ENCODE measurements at places on chromosomes 1 and 21.
A peak's percentile ranks its signal among the peaks of the same experiment; 100 is the strongest.

GRCh38 chr1:27726173-27727044, 648 bp downstream of the FAM76A start:
- peak; percentile 18 for DNase-seq

GRCh38 chr1:245858722-245859492, 648.2 kb downstream of the SMYD3 start:
- DNase-seq = no peak

- DNase-seq = no peak
Measured at GRCh38 chr1:93734999-93735398, 53.4 kb upstream of the BCAR3 start.

DNA sequence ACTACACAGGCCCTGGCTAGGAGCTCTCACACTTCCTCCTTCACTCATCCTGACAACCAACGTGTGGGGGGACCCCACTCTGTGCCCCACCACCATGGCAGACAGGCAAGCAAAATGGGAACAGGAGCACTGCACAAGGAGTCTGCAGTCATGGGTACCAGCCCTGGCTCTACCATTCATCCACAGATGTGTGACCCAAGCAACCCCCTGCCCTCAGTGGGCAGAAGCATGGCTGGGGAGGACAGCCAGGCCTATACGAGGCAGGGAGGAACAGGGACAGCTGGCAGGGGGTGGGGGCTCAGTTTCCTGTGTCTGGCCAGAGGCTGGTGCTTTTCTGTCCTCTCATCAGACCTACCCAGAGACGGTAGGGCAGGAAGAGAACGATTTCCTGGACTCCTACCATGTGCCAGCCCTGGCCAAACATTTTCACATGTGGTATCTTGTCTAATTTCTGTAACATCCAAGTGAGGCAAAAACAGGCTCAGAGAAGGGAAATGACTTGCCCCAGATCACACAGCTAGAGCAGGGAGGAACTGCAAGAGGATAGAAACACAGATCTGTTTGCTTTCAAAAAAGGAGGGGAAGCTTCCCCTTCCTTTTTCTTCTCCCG, 178.0 kb downstream of the HIVEP3 start:
- DNase-seq = no peak

- DNase-seq = no peak
Measured at GRCh38 chr1:84360316-84360715, 38.0 kb upstream of the DNASE2B start.

DNA sequence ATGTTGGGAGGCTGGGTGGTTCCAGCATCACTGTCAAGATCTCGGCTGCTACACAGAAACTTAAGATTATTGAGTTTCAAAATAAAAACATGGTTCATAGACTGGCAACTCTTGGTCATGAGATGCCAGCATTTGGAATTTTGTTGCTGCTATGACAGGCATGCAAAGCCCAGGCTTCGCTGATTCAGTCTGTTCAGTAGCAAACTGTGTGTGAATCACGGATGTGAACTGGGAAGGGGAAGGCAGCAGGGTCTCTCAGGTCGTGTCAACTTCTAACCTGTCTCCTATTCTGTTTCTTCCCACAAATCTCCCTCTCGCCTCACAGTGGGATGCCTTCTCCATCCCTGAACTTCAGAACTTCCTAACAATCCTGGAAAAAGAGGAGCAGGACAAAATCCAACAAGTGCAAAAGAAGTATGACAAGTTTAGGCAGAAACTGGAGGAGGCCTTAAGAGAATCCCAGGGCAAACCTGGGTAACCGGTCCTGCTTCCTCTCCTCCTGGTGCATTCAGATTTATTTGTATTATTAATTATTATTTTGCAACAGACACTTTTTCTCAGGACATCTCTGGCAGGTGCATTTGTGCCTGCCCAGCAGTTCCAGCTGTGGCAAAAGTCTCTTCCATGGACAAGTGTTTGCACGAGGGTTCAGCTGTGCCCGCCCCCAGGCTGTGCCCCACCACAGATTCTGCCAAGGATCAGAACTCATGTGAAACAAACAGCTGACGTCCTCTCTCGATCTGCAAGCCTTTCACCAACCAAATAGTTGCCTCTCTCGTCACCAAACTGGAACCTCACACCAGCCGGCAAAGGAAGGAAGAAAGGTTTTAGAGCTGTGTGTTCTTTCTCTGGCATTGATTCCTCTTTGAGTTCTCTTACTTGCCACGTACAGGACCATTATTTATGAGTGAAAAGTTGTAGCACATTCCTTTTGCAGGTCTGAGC, 25.5 kb downstream of the EIF2D start:
- DNase-seq = no peak

GRCh38 chr1:164671323-164671965, 112.5 kb downstream of the PBX1 start:
- no peak for DNase-seq

DNA sequence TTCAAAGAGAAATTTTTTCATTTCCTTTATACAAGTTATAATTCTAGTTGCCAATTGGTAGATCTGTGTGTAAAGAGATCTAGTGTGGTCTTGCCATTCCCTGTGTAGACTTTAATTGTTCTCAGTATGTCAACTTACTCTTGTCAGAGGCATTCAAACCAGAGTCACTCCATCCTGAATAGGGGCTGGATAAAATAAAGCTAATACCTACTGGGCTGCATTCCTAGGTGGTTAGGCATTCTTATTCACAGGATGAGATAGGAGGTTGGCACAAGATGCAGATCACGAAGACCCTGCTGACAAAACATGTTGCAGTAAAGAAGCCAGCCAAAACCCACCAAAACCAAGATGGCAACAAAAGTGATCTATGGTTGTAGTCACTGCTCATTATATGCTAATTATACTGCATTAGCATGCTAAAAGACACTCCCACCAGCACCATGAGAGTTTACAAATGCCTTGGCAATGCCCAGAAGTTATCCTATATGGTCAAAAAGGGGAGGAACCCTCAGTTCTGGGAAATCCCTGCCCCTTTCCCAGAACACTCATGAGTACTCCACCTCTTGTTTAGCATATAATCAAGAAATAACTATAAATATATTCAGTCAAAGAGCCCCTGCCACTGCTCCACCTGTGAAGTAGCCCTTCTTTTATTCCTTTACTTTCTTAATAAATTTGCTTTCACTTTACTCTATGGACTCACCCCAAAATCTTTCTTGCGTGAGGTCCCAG, 74.0 kb upstream of the ADAMTS5 start:
- no peak for DNase-seq

DNA sequence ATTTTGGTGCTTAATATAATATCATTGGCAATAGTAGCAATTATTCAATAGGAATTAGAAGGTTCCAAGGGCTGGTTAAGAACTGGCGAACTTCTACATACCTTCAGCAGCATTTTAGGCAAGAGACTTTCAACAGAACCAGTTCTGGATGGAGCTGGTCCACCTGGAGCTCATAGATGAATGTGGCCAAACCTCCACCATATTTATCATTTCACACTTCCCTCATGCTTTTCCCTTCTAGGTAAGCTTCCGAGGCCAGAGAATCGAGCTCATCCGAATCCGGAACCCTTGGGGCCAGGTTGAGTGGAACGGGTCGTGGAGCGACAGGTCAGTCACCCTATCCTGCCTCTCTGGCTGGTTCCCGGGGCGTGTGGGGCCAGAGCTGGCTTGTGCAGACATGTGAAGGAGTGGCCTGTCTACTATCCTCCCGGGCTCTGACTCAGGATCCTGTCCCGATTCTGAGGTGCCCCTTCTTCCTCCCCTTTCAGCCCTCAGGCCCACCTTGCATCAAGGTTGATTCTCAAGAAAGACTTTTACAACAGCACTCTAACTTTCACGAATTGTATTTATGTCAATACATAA, 24.7 kb downstream of the CAPN9 start:
- DNase-seq = no peak

DNA sequence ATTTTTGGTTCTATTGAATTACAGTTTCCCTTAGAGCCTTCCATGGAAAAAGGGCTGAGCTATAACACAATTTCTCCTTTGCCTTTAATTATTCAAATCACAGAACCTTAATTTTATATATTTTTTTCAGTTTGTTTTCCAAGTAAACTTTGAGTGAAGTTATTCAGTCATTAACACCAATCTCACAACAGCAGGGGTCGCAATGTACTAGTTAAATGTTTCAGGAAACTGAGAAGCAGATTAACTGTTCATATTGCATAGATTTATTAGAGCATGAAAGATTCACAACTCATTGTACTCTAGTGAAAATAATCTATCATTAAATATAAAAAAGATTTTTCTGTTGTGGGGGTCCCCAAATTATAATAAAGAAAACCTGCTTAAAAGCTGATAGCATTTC, 64.1 kb downstream of the KIFAP3 start:
- no peak for DNase-seq

DNA sequence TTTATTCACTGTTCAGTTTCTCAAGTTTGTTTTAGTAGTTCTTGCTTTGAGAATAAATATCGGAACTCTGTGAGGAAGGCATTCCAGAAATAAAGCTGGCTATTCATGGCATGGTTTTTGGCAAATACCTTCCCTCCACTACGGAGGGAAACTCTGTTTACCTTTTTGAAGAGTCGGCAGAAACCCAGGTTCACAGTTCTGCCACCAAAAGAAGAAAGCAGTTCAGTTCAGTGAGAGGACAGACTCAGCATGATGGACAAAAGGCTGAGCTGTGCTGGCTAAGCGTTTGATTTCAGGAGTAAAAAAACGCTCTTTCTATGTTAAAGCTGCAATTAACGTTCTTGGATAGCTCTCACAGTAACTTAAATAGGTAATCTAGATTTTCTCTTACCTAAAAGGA, 42.4 kb downstream of the CNN3 start:
- no peak for DNase-seq

DNA sequence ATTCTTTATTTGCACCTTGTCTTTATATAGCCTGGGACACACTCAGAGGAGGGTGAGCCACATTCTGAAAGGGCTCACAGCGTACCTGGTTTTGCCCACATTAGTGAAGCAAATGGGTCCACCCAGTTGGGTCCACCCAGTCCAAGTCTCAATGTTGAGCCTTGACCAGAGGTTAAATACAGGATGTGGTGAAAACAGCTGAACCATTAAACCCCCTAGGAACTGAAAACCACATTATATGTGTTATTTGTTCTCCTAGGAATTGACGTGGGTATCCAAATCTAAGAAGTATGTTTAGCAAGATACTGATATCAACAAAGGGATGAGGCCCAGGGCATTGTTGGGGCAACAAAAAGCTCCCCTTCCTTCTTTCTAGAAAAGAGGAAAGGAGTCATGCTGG, 83.8 kb downstream of the SETD4 start:
- no peak for DNase-seq

DNA sequence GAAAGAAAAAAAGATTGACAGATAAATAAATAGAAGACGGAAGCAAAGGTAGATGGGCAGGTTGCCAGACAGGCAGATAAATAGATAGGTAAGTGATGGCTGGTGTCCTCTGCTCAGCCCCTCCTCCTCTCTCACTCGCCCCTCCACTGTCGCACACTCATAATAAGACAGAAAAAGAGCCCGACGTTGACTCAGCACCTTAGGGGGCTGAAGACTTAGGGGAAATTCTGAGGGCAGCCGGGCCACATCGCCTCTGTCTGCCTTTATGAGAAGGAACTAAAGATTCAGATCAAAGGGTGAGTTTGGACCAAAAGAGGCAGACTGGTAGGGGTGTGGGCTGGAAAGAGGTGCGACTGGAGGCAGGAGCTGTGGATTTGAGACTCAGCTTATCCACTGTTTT, 158.1 kb upstream of the IGSF21 start:
- DNase-seq = no peak

DNA sequence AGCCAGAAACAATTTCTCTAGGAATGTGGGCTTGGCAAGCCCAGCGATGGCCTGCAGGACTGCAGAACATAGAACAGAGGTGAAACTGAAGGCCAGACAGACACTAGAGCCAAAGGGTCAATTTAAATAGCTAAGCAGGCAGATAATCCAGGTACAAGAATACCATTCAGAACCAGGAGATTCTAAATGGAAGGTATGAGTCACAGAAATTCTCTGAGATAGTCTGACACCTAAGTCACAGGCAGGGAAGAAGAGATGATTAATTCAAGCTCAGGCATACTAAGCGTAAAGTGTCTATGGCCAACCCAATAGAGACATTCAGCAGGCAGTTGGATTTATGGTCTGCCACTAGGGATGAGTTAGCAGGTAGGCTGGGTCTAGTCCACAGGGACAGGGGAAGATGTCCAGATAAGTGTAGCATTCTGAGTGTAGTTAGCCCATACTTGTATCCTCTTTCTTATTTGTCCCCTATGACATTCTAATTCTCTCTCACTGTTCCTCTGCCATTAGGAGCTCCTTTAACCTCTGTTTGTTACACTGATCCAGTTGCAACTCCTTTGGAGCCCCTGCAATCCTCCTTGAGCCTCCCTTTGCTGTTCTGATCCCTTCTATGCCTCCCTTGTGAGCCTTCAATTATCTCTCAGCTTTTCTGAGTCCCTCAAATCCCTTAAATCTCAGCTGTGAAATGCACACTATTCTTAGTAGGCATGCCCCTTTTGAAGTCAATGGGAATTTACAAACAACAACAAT, 383.8 kb downstream of the LMO4 start:
- no peak for DNase-seq

GRCh38 chr1:76950306-76950705, 83.0 kb downstream of the ST6GALNAC5 start:
- no peak for DNase-seq
